Putamen (tissue), 1 donor: ENCODE measurements at places on chromosomes 1 and 21.

- DNase-seq: no peak
Measured at GRCh38 chr1:169495916-169496315, 10.2 kb upstream of the SLC19A2 start.

- DNase-seq: no peak
Measured at GRCh38 chr1:22295856-22296255, 153.0 kb upstream of the WNT4 start.

DNA sequence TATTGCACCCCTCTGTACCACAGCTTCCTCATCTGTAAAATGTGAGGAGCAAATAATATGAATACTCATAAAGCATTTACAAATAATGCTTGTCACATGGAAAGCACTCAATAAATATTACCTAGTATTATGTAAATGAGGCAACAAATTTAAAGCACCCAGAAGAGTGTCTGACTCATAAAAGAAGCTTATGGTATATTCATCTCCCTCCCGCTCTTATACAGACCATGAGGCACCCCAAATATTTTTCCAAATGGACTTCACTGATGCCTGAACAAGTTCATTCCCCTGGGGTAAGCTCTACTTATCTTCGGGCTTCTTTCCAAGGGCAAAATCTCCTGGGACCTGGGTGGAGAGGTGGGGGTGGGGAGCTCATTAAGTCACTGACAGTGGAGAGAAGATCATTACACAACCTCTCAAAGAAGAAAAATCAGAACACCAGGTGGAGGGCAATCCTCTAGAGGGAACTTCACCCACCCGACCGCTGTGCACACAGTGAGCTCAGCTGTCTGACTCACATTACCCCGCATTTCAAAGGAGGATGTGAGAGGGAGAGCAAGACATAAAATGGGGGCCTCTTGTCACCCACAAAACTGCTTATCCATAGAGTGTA, 166.2 kb downstream of the ASTN1 start:
- peak; percentile 77 for DNase-seq

DNA sequence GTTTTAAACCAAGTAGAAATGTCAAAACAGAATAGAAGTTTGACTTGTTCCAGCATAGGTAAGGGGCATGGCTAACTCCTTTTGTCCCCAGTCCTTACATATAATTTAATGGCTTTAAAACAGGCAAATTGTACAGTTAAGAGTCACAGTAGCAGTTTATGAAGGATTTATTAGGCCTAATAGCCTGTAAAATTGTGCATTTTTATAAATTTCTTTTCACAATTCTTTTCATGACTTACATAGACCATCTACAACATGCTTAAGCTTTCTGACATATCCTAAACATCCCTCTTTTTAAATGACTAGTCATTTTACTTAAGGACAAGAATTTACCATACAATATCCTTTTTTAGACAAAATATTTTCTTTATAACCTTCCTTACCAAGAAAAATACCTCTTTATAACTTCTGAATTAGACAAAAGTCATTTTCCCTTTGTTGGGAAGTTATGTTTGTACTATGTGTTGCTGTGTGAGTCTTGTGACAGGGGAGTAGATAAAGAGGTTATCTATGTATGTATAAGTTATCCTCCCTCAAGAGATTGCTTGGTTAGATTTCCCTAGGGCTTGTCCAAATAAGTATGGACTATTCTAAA, 34.5 kb upstream of the SLC5A9 start:
- no peak for DNase-seq

- DNase-seq: no peak
Measured at GRCh38 chr1:52633291-52633754, 355 bp downstream of the SHISAL2A start.

DNA sequence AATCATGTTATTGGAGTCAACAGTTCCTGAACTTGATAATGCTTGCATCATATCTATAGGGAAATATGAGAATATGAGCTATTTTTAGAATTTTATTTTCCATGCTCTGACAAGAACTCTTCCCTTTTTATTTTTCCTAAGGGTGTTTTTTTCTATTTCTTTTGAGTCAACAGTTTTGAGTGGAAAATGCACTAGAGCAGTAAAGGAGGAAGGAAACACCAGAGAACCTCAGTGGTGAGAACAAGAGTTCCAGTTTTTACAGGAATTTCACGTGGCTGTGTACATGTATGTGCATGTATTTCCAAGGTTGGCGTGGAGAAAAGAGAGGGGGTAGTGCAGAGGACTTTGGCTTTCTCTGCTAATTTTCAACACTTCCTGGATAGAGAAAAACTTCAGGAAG, 63.6 kb upstream of the TNFSF18 start:
- DNase-seq: no peak

GRCh38 chr1:209780268-209780667, 4.1 kb downstream of the C1orf74 start:
- DNase-seq: no peak

DNA sequence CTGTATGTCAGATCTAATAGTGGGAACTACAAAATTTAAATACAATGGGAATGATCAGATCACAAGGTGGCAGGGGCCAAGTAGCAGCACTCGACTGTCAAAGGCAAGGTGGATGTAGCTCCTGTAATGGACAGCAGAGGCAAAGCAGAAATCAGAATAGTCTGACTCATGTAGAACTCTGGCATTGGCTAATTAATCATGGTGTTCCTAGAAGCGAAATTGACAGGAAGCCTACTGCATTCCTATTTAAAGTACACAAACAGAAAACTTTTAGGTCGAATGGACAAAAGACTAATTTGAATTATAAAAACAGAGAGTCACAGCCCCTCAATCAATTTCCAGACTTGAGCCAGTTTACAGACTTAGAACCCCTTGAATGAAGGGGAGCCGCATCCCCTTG, 17.4 kb upstream of the IL12RB2 start:
- no peak for DNase-seq

DNA sequence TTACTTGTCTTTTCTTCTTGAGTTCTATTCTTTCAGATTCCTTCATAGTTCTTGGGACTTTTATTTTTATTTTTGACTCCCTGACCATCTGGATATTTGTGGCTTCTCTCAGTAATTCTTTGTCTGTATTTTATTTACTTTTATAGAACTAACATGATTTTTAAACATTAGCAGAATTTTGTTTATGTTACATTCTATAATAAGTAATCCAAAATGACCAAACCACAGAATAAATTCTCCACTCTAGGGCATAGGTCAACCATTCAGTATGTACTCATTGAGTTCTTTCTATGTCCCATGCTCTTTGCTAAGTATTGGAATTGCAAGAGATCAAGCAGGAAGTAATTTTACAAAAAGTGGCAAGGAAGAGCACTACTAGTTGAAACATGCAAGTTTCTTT, 969.0 kb downstream of the TTLL7 start:
- no peak for DNase-seq

DNA sequence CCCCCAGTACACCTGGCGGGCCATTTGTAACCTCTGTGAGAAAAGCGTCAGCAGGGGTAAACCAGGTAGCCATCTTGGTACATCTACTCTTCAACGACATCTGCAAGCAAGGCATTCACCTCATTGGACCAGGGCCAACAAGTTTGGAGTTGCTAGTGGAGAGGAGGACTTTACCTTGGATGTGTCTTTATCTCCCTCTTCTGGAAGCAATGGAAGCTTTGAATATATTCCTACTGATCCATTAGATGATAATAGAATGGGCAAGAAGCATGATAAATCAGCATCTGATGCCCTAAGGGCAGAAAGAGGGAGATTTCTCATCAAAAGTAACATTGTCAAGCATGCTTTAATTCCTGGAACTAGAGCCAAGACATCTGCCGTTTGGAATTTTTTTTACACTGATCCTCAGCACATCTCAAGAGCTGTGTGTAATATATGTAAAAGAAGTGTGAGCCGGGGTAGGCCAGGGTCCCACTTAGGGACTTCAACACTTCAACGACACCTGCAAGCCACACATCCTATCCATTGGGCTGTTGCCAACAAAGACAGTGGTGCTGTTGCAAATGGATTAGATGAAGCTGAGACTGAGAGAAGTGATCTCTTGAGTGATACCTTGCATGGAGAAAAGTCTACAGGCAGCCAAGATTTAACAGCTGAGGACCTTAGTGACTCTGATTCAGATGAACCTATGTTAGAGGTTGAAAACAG, 2.7 kb downstream of the ZBED6 start:
- DNase-seq: no peak

GRCh38 chr1:100532645-100533044, 5.3 kb upstream of the GPR88 start:
- no peak for DNase-seq

GRCh38 chr21:17195351-17195750, 317.5 kb upstream of the CXADR start:
- no peak for DNase-seq

DNA sequence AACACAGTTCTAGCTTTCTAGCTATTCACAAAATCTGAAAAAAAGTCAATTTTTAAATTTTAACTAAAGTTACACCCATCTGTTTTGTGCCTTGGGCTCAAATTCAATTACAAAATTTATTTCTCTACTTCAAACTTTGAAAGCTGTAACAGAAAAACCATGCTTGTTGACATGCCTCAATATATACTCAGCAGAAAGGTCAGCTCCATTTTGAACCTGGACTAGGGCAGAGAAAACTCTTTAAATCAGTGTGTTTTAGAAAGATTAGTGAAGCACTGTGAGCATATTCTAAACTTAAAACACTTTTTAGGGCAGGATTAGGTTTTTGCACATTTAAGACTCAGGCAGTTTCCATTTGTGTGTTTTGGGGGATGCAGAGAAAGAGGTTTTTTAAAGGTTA, 34.4 kb downstream of the SPRTN start:
- DNase-seq: no peak

DNA sequence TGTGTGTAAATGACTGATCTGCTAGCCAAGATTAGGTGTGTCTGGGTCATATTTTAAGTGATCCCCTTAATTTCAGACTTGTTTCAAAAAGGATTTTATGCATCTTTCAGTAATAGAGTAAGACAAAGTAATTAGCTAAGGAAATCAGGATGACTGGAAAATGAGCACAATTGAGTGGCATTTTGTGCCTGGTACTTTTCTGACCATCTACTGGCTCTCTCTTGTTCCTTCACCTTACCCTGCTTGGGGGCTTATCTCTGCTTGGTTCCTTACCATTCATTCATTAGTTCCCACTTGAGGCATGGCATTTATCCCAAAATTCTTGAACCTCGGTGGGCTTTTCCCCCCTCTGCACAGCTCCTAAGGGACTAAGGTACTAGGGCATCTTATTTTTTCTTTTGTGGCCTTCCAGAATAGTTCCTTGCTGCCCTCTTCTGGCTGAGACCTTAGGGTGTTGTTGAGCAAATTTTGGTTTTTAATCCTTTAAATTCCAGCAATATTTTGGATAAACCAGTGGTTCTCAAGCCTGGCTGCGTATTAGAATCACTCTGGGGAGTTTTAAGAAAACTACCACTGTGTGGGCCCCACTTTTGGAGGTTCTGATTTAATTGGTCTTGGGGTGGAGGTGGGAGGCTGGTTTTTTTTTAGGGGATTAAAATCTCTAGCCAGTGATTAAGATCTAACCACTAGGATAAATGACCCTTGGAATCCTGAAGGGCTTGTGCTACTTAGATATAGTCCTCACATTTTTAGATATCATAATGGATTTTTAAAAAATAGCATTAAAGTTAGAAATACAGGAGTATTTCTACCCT, 50.8 kb downstream of the HS2ST1 start:
- DNase-seq: no peak

DNA sequence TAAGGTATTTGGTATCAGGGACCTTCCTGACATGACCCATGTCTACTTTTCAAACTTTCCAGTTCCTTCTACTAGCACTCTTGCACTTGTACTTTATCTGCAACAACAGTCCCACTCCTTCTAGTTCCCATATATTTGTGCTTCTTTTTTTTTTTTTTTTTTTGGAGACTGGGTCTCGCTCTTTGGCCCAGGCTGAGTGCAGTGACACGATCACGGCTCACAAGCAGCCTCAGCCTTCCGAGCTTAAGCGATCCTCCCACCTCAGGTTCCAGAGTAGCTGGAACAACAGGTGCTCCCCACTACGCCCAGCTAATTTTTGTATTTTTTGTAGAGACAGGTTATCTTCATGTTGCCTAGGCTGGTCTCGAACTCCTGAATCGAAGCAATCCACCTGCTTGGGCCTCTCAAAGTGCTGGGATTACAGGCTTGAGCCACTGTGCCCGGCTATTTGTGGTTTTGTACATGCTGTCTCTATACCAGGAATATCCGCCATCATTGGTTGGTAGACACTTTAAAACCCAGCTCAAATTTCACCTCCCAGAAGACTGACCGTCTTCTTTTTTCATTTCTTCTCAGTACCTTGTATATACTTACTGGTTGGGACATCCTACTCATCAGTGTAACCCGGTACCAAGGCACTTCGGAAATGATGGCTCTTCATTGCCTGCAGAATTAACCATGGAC, 1.1 kb downstream of the ZMYM1 start:
- no peak for DNase-seq

DNA sequence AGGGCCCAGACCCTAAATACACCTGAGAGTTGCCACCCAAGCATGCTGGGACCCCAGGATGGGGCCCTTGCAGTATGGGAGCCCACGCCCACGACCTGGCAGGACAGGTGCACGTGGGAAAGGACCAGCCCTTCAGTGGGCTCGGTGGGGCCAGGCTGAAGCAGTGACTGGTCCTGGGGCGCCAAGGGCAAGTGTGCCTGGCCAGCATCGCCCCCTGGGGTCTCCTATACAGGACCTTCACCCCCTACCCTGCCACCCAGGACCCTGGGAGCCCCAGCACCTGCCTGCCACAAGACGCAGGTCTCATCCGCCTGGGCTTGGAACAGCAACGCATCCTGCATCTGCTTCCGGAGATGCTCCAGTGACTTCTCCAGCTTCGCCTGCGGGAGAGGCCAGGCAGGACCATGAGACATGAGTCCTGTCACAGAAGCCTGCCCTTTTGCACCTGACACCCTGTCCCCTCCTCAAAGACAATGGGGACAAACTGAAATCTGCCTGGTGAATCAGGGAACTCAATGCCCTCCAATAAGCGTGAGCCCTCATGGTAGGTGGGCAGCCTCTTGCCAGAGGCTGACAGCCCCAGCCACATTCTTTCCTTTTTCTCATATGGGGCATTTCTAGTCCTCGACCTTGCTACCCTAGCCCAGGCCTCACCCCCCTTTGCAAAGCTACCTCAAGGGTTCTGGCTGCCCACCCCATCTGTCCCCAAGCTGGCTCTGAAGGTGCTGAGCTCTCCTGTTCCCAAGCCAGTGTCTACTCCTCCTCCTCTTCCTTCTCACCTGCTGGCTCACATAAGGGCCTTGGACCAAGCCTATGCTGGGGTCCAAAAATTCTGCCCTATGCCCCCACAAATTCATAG, 4.6 kb downstream of the TRIM11 start:
- no peak for DNase-seq

- no peak for DNase-seq
Measured at GRCh38 chr1:13774121-13774520, 74.1 kb downstream of the PRDM2 start.

GRCh38 chr1:204513117-204513716, 3.0 kb upstream of the MDM4 start:
- peak; percentile 25 for DNase-seq

DNA sequence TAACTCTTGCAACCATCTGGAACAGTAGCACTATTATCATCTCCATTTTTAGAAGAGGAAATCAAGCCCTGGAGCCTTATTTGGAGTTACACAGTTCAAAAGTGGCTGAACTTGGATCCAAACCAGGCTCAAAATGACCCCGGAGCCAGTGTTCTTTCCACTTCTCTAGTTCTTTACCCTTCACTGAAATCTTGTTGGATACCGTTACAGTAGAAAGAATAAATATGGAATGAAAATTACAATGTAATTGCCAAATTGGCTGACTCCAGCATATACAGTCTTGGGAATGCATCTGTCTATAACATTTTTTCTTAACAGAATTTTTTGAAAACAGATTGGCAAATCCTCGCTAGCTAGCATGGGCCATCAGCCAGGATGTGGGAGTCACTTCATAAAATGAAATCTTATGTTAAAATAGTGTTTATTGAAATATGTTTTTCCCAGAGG, 261.4 kb downstream of the CTH start:
- no peak for DNase-seq

- no peak for DNase-seq
Measured at GRCh38 chr1:33841494-33841893, 22.4 kb upstream of the HMGB4 start.
